ENCODE measurements at places on chromosomes 1 and 21.

DNA sequence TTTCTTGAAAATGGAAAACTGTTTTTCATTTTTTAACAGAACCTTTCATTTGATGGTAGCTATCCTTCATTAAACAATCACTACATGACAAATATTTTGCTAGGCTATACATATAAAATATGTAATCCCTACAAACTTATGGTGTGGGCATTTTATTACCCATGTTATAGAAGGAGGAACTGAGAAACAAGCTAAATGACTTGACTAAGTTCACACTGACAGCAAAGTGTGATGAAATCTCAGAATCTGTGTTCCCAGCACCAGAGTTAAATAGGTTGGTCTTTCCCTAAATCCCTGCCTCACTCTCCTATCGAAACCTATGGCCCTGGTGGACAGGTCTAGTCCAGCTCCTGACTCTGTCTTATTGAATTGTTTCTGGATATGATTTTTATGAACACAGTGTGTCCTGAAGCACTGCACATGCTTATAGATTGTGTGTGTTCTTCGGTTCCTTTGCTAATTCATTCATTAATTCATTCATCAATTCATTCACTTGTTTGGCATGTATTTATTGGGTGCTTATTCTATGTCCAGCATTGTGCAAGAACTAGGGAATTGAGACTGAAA, 301.0 kb downstream of the GRIK1 start:
- no peak for DNase-seq

DNA sequence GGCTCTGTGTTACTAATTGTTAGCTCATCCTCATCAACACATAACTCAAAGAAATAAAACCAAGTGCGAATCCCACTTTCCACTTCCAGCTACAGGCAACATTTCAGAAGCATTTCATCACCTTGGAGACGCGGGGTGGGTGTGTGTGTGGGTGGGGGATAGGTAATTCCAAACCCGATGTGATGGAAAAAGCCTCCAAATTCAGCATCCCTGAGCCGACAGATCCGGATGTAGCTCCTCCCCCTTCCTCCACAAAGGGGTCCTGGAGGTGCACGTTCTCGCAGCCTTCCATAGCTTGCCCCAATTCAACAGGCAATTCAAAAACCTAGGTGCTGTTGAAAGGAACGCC, 486 bp downstream of the HSPA13 start:
- peak; percentile 4 for DNase-seq

- no peak for DNase-seq
Observed at GRCh38 chr1:210669951-210670350, 341.2 kb downstream of the HHAT start.

GRCh38 chr1:198959032-198959431, 320.2 kb downstream of the PTPRC start:
- no peak for DNase-seq

- DNase-seq = no peak
Observed at GRCh38 chr1:43858324-43858723, 75.3 kb upstream of the ARTN start.

DNA sequence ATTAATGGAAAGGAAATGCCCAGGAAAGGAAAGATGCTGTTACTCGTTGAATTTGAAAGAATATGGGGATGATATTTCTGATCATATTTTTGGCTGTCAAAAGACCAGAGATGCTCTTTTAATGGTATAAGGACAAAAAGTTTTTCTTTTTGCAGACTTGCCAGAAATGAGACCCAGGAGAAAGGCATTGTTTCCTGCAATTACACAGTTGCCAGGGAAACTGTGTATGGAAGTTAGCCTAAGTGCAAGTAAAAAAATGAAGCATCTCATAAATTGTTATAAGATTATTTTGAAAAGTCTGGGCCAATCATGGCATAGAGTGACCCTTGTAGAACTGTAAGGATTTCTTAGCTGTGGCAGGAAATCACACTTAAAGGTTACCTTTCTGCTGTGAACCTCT, 155.7 kb upstream of the BEND5 start:
- DNase-seq = no peak

- no peak for DNase-seq
Observed at GRCh38 chr21:22900490-22900889, 1902.3 kb downstream of the NCAM2 start.

- DNase-seq = no peak
Observed at GRCh38 chr1:44849575-44850132, 6.6 kb upstream of the PTCH2 start.

GRCh38 chr1:227125929-227126545, 185.9 kb downstream of the COQ8A start:
- no peak for DNase-seq

GRCh38 chr1:186681801-186682200, 1.6 kb upstream of the PTGS2 start:
- no peak for DNase-seq

DNA sequence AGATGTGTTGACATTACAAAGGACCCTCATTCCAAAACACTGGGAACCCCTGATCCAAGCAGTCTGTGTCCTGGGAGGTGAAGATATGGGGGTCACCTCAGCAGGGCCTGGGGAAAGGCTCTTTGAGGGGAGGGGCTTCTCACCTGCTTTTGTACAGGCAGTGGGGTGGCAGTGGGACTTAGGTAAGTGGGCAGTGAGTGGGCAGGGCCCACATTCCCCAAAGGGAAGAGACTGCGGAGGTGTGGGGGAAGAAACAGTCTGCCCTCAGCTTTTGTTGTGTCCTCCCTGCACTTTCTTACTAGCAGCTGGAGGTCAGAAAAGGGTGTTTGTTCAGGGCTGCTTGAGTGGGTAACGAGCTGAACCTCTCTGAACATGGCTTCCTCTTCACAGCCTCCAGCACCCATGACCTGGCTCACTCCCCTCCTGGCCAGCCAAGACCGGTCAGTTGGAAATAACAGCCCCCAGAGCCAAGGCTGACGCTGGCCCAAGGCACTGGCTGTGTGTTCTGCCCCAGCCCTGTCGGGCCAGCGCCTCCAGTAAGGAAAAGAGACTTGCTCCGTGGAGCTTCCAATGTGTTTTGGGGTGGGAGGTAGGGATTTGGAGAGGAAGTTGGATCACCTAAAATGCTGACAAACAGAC, 173.5 kb downstream of the PSMG1 start:
- no peak for DNase-seq

DNA sequence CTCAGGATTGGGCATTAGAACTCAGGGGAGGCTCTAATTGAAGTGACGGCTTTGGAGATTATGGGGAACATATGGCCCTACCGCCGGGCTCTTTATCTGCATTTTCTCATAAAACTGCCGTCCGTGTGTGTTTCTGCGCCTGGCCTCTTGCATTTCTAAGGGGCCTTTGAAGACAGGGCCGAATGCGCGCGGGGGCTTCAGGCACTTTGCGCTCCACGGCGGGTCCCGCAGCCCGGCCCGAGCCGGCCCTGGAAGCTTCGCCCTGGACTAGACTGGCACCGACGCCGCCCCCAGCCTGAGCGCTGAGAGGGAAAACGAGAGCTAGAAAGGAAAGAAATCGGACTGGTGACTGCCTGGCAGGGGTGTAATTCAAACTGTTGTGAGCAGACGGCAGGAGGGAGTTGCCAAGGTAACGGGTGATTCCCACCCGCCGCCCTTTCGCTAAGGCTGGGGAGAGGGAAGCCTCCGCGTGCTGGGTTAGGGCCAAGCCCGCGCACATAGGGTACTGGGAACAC, 120.7 kb downstream of the LMX1A start:
- DNase-seq = no peak

DNA sequence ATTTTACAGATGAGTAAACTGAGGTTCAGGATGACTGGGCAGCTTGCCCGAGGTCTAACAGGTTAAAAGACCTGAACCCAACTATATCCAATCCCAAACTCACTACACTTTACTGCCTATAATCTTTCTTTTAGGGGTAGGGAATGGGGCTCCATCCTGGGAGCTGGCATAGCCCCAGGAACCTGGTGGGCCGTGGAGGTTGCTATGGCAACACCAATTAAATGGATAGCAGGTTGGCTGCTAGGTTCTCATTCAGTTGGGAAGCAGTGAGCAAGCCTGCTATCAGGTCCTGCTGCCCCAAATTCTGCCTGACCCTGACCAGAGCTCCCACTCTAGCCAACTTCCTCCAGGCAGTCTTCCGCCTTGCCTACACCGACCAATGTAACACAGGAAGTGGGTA, 40.9 kb downstream of the LRP8 start:
- no peak for DNase-seq

DNA sequence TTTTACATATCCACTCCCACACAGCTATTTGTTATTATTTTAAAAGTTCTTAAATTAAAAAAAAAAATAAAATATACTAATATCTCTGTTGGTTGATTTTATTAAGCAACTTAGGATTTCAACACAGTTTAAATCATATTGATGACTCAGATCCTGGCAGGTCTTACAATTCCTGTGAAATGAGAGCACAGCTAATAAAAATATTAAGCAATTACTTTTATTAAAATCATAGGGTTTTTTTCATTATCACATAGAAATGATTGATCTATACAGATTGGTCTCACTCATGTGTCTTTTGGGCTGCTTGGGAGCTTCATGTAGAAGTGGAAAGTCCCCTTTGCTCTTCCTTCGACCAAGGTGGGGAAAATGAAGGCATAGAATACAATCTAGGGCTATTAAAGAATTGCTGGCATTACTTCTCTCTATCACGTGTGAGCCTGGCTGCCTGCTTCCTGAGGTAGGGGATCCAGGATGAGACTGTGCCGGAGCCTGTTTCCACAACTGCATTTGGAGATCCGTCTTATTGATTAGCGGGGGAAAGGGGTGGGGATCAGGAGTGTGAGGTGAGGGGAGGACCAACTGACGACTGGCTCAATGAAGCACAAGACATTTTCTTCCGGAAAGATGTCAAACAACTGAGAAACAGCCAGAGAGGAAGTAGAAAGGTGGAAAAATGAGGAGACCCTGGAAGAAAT, 858.0 kb downstream of the USP25 start:
- DNase-seq = no peak

- no peak for DNase-seq
Observed at GRCh38 chr1:167679714-167680113, 42.1 kb upstream of the MPZL1 start.

DNA sequence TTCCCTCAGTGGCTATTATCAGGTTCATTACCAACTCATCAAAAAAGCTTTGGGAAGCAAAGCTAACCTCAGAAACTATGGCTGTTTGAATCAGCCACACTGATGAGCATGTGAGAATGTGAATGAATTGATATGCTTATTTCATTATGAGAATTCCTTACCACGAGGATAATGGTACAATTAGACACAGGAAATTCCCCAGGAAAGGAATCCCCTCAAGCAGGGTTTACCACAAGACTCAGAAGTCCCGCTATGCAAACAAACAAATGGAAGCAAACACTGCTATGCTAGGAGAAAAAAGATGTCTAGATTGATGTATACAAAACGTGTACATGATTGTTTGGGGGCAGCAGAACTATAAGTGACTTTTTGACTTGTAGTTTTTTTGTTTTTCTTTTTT, 205.0 kb downstream of the HMCN1 start:
- no peak for DNase-seq

GRCh38 chr1:62367005-62367557, 47.8 kb upstream of the KANK4 start:
- DNase-seq = no peak

DNA sequence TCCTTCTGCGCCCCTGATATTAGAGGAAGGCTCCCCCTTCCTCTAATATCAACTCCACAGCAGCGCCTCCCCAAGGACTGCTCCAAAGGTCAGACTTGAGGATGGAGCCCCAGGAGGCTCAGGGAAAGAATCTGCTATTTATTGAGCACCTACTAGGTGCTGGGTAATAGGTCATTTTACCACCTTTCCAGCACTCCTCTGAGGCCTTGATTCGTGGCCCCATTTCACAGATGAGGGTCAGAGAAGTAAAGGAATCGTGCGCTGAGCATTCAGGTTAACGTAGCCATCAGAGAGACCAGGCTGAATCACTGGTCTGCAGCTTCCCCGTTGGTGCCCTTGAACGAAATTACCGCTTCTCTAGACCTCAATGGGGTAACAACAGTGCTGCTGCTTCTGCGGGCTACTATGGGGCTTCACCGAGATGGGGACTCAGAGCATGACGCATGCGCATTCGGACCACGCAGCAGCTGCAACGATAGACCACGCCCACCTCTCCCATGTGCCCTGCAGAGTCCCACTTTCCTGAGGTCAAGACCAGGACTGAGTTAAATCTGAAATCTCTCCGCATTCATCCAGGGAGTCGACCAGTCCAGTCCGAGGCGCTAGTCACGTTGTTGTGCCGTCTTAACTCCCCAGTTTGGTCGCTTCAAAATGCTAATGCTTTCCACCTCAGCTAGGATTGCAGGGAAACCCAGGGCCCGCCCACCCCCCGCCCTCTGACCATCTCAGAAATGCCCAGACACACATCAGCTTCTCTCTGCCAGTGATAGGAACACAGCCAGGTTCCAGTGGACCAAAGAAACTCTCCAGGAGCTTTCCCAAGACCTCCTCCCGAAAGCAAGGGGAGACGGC, 12.9 kb downstream of the CAMK2N1 start:
- no peak for DNase-seq

- no peak for DNase-seq
Observed at GRCh38 chr1:18711536-18712251, 81.0 kb downstream of the PAX7 start.

DNA sequence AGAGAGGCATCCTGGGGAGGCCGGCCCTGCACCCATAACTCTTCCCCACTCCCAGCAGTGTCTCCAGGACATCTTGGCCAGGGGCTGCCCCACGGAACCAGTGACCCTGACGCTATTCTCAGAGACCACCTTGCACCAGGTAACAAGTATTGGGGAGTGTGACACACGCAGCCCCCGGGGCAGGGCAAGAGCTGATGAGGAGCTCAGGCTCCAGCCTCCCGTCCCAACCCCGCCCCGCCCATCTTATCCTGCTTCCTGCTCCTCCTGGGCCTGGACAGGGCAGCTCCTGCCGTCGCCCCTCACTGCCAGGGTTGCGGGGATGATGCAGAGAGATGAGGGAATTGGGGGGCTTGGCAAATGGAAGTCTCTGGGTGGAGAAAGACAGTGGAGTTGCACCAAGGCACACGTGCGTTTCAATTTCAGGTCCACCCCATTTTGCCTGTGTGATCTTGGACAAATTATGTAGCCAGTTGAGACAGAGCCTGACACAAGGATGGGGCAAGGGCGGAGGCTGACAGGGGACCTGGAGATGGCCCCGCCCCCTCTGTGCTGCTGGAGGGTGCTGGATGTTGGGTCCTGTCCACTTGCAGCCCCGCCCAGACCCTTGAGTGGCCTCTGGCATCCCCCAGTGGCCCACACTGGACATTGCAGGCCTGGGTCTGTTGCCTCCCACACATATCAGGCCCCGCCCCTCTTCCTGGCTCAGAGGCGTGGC, 10.7 kb downstream of the CLCNKA start:
- peak; percentile 41 for DNase-seq

DNA sequence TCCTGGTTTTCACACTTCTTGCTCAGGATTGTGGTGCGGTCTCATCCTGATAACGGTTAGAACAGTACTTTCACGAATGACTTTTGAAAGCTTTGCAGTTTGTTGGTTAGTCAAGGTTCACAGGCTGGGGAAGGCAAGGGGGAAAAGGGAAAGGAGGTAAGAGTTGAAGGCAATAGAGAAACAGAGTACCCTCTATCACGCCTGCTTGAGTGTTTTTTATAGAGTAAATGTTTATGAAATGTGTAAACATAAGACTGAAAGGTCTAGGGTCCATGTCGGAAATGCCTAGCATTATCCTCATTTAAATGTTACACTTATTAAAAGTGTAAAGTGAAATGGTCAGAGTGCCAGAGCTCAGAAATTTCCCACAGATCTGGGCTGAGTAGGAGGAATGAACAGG, 167.4 kb downstream of the URB2 start:
- no peak for DNase-seq

GRCh38 chr21:34074283-34075090, 1.1 kb downstream of the MRPS6 start:
- DNase-seq = no peak

GRCh38 chr1:117389284-117389683, 22.0 kb downstream of the MAN1A2 start:
- DNase-seq = no peak

GRCh38 chr1:171641076-171641864, 11.2 kb downstream of the MYOC start:
- no peak for DNase-seq

All from activated CD4-positive, alpha-beta T cell treated with anti-CD3 and anti-CD28 coated beads, Interleukin-2, amount 50 U/mL, for 24 hours (primary cell).